NCI-H187 (cell line): ENCODE measurements at places on chromosomes 1 and 21.

- DNase-seq, result no peak
Observed at GRCh38 chr1:150751443-150751842, 14.1 kb downstream of the CTSS start.

GRCh38 chr1:45444609-45445131, 46.3 kb downstream of the TESK2 start:
- no peak for DNase-seq

DNA sequence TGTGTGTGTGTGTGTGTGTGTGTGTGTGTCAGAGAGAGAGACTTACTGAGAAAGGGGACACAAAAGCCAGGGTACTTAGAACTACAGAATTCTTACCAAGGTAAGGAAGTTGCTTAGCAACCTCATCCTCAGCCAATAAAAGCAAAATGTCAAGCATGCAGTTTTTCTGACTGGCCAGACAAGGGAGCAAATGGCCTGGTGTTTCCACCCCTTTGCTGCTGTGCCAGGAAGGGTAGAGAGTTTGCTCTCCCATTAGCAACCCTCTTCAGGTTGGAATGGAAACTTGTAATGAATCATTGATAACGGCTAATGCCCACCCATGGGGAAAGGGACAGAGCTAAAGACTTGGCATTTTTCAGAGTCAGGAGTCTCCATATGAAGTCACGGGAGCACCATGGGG, 10.6 kb downstream of the RXRG start:
- DNase-seq, result no peak

DNA sequence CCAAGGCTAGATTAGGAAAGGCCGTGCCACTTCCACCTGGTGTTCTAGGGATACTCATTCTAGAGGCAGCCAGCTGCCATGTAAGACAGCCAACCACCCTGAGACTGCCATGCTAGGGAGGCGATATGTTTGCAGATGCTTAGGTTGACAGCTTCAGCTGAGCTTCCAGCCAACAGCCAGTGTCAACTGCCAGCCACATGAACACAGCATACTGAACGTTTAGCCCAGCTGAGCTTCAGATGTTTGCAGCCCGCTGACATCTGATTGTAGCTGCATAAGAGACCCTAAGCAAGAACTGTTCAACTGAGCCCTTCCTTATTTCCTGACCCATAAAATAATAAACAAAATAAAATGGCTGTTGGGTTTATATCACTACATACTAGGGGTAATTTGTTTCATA, 5.0 kb upstream of the KCNC4 start:
- DNase-seq, result no peak

DNA sequence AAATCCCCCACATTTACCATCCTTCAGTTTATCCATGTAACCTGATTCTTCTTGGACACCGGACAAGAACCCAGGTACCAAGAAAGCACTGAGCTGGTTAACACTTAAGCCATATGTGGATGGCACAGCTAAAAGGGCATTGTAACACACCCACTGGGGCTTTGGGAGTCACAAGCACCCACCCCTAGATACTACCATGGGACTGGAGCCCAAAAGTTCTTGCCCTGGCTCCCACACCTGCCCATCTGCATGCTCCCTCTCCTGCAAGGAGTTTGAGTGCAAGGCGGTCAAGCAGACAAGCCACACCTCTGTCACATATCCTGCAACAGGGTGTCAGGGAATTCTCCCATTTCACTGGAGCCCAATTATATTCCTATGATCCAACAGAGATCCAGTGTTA, 270.1 kb downstream of the USH2A start:
- DNase-seq, result no peak

DNA sequence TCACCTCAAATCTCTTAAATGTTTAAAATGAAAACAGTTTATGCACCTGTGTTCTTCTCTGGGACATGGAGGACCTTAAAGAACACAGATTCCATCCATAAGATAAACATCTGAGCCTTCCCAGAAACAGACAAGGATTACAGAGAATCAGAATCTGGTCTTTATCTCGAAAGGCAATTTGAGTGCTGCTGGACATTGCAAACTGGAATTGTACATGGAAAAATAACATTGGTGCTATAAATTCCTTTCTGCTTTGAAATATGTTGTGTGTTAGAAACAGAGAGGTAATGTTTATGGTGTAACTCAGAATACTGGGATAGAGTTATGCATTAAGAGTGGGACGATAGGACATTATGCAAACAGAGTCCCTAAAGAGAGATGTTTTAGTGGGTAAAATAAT, 6.6 kb upstream of the DDR2 start:
- no peak for DNase-seq

GRCh38 chr1:164466429-164466828, 92.6 kb upstream of the PBX1 start:
- no peak for DNase-seq

DNA sequence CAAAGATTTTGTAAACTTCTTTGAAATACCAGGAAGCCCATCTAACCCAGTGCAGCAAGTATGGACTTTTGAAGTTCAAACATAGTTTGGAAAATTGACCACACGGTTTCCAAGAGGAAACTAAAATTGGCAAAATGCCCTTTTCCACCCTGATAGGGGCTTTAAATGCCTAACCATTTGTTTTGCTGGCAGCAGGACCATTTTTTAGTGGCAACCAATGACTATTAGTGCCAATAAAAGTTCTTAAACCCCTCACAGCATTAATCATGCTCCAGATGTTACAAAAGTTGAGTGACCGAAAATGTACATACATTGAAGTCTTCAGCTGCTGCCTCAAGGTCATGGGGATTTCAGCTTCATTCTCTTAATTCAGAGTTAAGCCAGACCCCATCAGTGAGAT, 46.4 kb upstream of the ENAH start:
- DNase-seq, result no peak

DNA sequence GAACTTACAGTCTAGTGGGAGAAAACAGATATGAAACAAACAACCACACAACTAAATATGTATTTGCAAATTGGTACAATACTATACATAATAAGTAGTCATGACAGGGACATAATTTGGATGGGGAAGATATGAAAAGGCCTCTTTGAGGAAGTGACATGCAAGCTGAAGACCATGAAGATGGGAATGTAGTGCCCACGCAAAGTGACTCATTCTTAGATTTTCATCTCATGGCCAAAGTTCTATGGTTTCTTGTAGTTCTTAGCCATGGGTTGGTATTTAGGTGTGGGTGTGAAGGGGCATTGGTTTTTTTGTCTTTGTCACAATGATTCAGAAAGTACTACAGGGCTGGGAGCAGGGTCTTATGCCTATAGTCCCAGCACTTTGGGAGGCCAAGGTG, 105.4 kb upstream of the FAM78B start:
- DNase-seq, result no peak

DNA sequence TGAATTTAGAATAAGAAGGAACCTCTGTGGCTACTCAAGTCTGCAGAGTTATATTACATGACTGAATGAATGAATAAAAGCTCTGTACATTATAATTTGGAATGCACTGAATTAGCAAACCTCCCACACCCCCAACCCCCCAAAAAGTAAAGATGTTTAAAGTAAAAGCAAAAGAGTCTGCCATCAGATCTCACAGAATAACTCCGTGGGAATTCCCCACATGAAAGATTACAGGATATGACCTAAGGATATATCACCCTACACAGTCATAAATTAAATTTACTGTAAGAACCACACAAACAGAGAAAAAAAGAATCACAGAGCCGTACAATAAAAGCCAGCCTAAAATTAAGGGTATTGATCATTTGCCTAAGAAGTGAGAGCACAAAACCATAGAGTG, 587.3 kb downstream of the PTPRC start:
- no peak for DNase-seq

DNA sequence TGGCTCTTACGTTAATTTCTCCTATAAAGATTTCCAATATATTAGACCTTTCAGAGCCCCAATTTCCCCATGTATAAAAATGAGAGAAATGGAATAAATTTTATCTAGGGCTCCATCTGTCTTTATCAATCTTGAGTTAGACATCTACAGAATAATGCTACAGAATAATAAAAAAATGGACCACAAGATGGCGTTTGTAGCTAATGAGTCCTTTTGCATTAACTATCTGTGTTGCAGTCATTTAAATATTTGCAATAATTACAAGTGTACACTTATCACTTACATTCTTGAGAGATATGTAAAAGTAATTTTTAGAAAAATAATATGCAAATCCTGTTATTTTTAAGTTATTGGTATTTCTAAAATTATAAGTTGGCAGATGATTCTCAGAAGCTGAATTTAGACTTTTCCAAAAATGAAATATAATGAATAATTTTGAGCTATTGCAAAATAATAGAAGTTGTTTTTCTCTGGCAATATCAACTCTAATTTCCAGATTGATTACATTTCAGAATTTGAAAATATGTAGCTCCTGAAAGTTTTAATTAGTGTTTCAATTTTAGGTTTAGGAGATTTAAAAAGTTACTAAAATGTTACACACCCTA, 87.7 kb downstream of the SNX7 start:
- no peak for DNase-seq

DNA sequence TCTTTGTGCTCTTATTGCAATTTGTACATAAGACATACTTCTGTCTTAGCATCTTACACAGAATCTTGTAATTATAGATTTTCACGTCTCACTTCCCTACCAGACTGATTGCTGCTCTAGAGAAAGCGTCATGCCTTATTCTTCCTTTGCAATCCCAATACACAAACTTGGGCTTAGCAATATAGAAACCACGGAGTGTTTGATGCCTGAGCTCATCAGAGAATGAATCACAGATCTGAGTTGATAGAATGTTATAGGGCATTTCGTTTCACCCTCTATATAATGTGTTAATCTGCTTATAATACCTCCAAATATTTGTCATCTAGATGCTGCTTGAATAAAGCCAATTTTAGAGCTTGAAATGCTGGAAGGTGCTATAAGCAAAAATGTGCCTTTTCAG, 6.6 kb downstream of the FMO1 start:
- no peak for DNase-seq

- DNase-seq, result no peak
Observed at GRCh38 chr1:191875994-191876393, 282.3 kb upstream of the RGS18 start.

DNA sequence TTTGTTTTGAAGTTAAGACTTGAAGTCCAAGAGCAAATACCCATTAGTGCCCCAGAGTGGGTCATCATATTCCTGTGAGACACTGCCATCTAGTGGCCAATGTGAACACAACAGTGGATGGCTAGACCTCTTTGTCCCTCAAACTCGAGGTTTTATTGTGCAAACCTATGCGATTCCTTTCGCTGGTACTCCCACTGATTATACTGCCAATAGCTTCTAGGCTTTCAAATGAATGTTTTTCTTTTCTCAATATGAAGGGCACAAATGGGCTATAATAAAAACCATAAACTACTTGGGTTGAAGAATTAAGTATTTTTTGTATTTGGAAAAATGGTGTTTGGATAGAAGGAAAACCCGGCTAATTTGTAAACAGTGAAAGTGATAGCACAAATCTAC, 100.4 kb upstream of the ZNF281 start:
- DNase-seq, result peak; percentile 46

GRCh38 chr1:25832336-25833037, 12.7 kb downstream of the MTFR1L start:
- no peak for DNase-seq

- DNase-seq, result no peak
Observed at GRCh38 chr1:51953079-51953478, 37.4 kb downstream of the RAB3B start.

GRCh38 chr1:23995431-23995837, 15.3 kb upstream of the SRSF10 start:
- DNase-seq, result no peak

GRCh38 chr1:157403608-157404007, 148.7 kb downstream of the FCRL5 start:
- DNase-seq, result no peak

- DNase-seq, result no peak
Observed at GRCh38 chr1:158290321-158290844, 660 bp downstream of the CD1C start.

GRCh38 chr1:111236806-111237205, 9.3 kb downstream of the CHI3L2 start:
- no peak for DNase-seq

DNA sequence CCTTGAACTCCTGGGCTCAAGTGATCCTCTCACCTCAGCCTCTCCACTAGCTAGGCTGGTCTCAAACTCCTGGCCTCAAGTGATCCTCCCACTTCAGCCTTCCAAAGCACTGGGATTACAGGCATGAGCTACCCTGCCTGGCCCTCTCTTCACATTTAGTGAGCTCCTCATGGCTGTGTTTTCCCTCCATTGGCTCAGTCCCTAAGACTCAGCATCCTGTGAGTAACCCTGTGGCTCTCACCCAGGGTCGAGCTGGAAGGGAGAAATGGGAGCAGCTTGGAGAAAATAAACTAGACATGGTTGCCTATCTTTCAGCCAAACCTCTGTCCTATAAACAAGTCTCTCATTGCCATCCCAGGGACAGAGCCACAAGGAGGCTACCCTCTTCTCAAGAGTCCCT, 17.5 kb downstream of the NCF2 start:
- DNase-seq, result no peak

DNA sequence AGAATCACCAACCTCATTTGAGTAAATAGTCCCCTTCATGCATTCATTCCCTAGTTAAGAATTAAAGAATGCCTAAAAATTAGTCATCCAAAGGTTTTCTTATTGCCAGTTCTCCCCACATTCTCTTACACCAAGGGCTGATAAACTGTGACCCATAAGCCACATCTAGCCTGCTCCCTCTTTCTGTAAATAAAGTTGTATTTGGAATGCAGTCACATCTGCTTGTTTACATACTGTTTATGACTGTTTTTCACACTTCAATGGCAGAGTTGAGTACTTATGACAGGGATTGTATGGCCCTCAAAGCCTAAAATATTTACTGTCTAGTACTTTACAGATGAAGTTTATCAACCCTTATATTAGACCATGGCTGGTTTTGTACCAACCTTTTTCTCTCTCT, 16.1 kb upstream of the DYRK1A start:
- no peak for DNase-seq

DNA sequence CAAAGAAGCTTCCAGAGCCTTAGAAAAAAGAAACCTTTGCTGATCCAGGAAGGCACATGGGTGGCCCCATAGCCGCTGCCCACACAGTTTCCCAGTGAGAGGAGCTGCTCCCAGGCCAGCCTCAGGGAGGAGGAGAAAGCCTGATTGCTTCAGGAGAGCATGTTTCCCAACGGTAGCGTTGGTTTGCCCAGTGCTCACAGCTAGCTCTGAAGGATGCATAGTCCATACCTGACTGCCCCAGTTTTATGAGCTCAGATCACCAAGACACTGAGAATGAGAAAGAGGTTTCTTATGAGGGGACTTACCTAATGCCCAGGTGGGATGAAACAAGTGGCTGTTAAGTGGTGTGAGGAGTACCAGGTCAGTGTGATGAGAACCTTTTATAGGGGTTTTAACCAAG, at the start of gene CRNN:
Gene CRNN, minus strand, starts transcription at position 355 of the 400 bp plus-strand sequence. CDS start 2,030 bp downstream, outside the sequence.
- no peak for DNase-seq

- no peak for DNase-seq
Observed at GRCh38 chr1:48242141-48242736, 19.7 kb downstream of the SLC5A9 start.

GRCh38 chr21:41605178-41605933, 97.4 kb upstream of the TMPRSS2 start:
- peak; percentile 6 for DNase-seq

GRCh38 chr1:113275083-113275482, 115.2 kb upstream of the MAGI3 start:
- DNase-seq, result no peak

GRCh38 chr1:17643861-17644703, 104.6 kb downstream of the ARHGEF10L start:
- DNase-seq, result no peak
